ENCODE measurements at places on chromosomes 4 and X.

GRCh38 chrX:41688835-41689234 is at the start of gene GPR34:
Gene GPR34, plus strand, starts transcription at chrX:41688973. Its CDS starts 6,661 bp downstream, at chrX:41695634.
- no peak for DNase-seq

DNA sequence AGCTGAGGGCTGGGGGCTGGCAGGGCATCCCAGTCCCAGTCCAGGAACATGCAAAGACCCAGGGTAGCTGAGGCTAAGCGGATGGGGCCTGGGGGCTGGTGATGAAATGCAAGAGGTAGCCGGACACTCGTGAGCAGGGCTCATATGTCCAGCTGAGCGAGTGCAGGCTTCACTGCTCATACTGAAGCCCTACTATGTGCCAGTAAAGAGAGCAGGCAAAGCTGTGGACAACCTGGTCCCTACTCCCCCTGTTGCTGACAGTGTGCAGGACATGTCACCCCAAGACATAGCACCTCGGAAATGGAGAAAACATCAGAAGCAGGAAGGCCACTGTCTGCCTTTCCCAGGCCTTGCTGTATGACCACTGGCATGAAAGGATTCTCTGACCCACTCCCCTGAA is 122.4 kb upstream of the STX18 start:
- DNase-seq, result no peak

GRCh38 chr4:79833857-79834256 is 239.2 kb downstream of the ANTXR2 start:
- no peak for DNase-seq

DNA sequence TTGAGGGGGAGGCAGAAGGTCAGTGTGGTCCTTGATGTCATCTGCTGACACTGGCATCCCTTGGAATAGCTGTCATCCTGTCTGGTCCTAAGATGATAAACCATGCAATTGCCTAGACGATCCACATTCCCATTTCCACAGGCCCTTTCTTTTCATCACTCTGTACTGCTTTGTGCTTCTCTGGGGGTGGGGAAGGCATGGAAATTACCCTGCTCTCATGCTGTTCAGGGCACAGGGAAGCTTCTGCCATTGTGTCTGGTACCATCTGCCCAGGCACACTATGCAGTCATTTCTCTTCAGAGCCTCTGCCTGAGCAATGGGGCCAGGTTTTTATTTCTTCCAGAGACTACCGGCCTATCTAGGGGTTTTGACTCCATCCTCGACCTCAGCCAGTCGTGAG is 49.7 kb upstream of the ELOVL6 start:
- DNase-seq, result no peak

- no peak for DNase-seq
These were observed 382.8 kb downstream of the KLHL4 start for GRCh38 chrX:87900320-87900908.

GRCh38 chrX:11172415-11172814 is 61.3 kb downstream of the HCCS start:
- no peak for DNase-seq

DNA sequence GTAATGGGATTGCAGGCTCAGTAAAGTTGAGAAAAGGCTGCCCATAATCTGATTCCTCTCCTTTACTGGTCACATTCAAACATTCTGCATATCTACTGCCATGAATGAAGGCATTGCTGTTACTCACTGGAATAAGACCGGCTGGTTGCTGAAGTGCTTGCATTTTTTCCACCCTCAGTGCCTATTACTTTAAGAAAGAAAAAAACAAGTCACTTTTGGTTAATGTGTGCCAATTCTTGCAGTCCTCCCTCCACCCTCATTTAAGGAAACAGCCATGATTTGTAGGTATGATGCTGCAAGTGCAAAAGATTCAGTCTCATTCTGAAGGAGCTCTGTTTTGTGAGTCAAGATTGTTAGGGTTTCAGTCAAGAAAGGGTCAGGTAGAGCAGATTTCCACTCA is 94.9 kb downstream of the EMCN start:
- DNase-seq, result no peak

DNA sequence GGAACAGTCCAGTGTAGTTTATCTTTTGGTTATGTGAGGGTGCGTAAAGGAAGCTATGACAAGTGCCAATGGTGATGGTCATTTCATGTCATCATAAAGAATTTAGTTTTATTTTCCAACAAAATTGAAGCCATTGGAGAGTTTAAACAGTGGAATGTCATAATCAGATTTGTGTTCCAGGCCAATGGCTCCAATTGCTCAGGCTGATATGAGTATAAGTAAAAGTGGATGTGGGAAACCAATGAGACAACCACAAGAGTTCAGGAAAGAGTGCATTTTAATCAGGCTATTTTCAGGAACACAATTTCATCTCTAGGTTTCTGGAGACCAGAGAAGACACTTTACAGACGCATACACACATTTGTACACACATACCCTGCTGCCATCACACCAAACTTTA is 20.7 kb downstream of the SPANXC start:
- no peak for DNase-seq

GRCh38 chr4:23921447-23921845 is 31.6 kb upstream of the PPARGC1A start:
- DNase-seq, result no peak

- DNase-seq, result no peak
These were observed 628.6 kb downstream of the BCOR start for GRCh38 chrX:39469126-39469525.

GRCh38 chrX:154398668-154399526 is 720 bp downstream of the RPL10 start:
- peak; percentile 94 for DNase-seq

- DNase-seq, result no peak
These were observed 237.5 kb upstream of the ANXA10 start for GRCh38 chr4:167854881-167855280.

- DNase-seq, result no peak
These were observed 278.9 kb downstream of the INPP4B start for GRCh38 chr4:142567199-142567598.

DNA sequence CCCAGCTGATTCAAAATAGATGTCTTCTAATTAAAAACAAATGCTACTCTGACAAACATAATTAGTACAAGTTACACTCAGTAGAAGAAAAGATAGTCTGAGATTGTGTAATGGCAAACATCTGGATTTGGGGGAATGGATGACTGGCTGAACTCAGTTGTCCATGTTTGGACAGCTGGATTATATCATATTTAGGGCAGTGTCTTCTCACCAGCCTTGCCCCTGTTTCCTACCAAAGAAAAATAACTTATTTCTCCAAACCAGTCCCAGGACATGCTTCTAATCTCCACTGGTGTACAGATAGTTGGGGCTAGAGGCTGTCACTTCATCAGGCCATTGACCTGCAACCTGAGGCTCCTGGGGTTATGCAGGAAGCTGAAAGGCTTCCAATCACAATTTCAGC is 237.3 kb downstream of the USP46 start:
- DNase-seq, result no peak

- DNase-seq, result no peak
These were observed 11.7 kb downstream of the SMARCAD1 start for GRCh38 chr4:94219402-94219801.

- no peak for DNase-seq
These were observed 131.3 kb downstream of the RTL3 start for GRCh38 chrX:78527818-78528217.

DNA sequence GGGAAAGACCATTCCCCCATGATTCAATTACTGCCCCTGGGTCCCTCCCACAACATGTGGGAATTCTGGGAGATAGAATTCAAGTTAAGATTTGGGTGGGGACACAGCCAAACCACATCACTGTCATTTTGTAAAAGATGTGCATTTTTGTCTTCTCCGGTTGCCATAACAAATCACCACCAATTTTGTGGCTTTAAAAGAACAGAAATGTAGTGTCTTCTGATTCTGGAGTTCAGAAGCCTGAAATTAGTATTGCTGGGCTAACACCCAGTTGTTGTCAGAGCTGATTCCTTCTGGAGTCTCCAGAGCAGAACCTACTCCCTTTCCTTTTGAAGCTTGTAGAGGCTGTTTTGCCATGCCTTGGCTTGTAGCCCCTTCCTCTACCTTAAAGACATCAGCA is 54.1 kb upstream of the DHRSX start:
- no peak for DNase-seq

- DNase-seq, result peak; percentile 44
These were observed 51.7 kb downstream of the TMEM154 start for GRCh38 chr4:152628128-152628527.

GRCh38 chr4:53714236-53715140 is 123.2 kb upstream of the LNX1 start:
- no peak for DNase-seq

DNA sequence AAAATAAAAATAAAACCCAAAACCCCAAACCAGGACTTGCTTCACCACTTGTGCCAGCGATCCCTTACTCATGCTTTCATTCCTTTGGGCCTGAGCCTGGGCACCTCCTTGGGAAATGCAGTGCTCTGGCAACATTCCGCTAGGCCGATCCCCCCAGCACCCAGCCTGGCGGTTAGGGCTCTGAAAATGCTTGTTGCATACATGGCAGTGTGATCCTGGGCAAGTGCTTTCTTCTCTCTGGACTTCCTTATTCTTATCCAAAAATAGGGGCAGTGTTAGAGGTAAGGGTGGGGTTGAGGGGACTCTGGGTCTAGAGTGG is 4.6 kb downstream of the ZNF185 start:
- no peak for DNase-seq

DNA sequence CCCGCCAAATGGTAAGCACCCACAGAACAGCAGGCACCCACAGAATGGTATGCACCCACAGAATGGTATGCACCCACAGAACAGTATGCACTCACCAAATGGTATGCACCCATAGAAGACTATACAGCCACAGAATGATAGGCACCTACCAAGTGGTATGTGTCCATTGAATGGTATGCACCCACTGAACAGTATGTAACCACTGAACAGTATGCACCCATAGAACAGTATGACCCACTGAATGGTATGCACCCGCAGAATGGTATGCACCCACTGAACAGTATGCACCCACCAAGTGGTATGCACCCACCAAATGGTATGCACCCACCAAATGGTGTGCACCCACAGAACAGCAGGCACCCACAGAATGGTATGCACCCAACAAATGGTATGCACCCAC is 40.1 kb downstream of the CCDC149 start:
- no peak for DNase-seq

GRCh38 chrX:141960578-141960977 is 56.9 kb downstream of the MAGEC1 start:
- no peak for DNase-seq
